EL (cell line): ENCODE measurements at places on chromosomes 6 and 20.

DNA sequence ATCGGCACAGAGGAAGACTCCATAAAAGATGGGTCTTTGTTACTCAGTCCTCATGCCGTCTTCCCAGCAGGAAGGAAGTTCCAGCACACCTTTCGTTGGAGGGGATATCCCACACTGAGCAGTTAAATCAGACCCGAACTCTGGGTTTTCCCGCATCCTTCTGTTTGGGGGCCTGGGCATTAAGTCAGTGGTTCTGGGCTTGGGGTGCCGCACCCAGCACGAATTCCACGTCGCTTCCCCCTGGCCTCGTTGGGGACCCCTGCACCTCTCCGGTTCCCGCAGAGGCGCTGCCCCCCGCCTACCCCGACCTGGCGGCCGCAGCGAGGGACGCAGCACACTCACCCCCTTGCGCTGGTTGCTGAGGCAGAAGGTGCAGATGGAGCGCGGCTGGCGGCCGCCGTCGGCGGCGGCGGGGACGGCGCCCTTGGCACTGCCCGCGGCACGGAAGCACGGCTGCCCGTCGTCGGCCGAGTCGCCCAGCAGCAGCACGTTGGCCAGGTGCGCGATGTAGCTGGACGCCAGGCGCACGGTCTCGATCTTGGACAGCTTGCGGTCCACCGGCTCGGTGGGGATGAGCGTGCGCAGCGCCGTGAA is 641 bp downstream of the TCF15 start:
- no peak for DNase-seq

GRCh38 chr6:93105017-93105416 is 314.3 kb downstream of the EPHA7 start:
- no peak for DNase-seq

DNA sequence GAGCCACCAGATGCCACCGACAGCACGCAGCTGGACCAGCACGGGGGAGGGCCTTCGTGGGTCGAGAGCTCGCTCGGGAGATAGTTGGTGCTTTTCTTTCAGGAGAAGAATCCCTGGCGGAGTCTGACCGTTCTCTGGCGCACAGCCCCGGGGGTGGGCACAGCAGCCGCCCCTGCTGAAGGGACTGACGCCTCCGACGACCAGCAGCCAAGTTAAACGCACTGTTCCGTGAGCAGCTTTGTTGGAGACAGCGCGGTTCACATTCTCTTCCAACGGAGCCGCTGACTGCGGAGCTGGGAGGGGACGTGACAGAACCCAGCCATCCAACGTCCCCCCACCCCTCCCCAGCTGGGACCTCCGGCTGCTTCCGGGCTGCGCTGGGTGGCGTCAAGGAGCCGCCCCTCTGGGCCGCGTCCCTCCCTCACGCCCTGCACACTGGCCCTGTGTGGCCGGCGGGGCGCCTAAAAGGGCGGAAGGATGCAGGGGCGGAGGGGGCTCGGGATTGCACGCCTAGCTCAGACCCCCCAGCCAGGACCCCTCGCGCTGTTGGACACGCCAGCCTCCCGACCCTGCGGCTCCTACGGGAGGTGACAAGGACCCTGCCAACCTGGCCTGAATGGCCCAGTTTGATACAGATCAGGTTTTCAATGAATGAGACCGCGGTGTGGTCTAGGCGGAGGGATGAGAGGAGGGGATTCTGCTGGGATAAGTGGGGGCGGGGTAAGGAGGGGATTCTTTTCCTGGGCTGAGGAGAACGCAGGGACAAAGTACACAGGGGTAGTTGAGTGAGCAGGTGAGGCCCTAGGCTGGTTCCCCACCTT is 36.4 kb upstream of the KHDC1 start:
- no peak for DNase-seq

DNA sequence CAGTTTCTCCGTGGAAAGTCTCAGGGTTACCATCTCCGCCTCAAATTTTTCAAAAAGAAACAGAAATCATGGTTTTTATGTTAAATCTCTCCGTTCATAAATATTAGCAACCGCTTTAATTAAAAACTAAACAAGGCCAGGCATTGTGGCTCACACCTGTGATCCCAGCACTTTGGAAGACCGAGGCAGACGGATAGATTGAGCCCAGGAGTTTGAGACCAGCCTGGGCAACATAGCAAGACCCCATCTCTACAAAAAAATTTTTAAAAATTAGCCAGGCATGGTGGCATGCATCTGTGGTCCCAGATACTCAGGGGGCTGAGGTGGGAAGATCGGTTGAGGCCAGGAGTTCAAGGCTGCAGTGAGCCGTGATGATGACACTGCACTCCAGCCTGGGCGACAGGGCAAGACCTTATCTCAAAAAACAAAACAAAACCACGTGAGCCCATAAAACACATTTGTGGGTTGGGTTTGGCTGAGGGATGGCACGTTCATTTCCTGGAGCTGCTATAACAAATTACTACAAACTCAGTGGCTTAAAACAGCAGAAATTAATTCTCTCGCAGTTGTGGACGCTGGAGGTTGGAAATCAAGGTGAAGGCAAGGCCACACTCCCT is 223.2 kb downstream of the ZNF217 start:
- DNase-seq = no peak

DNA sequence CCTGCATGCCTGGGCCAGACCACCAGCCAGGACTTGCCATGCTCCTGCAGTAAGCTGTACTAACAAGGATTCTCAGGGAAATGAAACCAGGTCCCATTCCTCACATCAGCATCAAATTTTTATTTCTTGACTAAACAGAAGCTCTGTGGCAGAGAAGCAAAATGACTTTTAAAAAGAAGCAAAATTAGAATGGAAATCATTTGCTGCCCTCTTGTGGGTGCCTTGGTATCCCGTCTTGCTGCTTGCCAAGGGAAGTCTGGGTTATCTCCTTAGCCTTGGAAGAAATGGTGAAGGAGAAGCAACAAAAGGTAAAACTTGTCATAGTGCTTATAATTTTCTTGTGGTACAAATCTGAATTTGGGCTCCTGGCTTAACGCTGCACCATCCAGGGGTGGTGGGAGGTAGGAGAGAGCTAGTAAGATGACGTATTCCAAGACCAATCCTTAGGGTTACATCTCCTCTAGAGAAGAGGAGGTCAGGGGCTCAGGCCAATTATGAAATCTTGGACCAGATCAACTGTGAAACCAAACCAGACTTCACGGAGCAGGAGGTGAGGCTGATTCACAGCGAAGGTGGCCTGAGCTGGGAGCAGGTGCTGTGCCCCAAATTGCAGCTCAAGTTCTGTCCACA is 107.5 kb downstream of the FAXC start:
- DNase-seq = peak; percentile 17

DNA sequence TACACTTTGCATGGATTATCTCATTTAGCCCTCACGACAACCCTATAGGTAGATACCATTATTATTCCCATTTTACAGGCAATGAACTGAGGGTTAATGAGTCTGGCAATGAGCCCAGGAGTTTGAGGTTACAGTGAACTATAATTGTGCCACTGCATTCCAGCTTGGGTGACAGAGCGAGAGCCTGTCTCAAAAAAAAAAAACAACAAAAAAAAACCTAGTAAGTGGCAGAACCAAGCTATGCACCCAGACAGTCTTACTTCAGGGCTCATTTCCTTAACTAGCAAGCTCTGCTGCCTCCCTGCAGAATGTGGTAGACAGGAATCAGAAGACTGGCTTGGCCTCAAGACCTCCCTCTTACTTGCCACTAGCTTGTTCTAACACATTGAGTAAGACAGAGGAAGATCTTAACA is 71.9 kb upstream of the RREB1 start:
- DNase-seq = no peak

DNA sequence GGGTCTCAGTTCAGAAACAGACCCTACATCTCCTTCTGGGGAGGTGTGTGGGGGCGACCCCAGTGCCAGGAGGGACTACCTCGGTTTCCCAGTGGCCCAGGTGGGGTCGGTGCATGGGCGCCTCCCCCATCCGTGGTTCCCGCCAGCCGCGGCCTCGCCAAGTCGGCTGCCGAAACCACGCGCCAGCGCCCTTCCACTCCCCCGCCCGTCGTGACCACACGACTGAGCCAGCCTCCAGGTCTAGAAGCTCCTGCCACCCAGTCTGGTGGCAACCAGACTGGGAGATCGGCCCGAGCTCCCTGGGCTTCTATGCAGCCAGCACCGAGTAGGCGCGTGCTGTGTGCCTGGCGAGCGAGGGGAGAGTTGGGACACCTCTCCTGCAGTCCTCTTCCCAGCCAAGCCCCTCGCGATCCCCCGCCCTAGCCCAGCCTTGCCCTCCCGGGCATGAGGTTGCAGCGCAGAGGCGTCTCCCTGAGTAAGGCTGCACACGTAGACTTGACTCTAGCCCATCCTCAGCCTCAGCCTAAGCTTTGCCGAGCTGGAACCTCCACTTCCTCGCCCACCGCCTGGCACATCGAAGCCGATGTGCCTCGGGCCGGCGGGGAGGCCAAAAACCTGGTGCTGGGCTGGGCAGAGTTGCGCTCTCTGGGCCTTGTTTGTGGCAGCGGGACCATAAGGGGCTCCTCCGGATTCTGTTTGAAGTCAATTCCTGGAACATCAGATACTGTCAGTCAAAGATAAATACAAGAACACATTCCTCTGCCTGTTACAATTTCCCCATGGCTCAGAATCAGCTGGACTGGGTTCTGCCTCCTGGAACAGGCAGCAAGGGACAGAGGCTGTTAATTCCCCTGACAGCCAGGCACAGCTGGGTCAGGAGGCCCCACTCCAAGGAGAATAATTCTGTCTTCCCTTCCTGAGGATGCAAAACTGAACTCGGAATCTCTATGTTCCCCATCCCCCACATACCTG is 1.5 kb upstream of the CPNE5 start:
- no peak for DNase-seq

DNA sequence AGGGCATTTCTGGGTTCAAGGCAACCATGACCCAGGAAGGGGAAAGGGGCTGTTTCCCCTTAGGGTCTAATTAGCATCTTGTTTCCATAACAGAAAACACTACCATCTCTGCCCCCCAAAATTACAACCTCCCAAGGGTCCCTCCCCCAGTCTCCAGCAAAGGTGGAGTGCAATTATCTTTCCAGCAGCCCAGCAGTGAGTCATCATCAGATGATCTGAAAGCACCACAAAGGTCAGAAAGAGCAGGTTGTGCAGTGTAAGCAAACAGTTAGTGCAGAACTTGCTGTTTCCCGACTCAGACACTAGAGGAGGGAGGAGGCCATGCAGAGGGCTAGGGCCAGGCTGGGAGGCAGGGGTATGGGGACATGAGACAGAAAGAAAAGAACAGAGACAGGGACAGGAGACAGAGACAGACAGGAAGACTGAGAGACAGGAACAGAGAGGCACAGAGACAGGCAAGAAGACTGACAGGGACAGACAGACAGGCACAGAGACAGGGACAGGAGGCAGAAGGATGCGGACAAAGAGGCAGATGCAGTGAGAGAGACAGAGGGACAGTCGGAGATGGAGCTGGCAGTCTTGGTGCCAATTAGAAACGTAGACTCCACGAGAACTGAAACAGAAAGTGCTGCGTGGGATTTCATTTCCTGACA is 62.5 kb downstream of the PYGB start:
- DNase-seq = peak; percentile 97

- DNase-seq = peak; percentile 61
These were observed 3.2 kb downstream of the GRIK2 start for GRCh38 chr6:101396548-101397173.

DNA sequence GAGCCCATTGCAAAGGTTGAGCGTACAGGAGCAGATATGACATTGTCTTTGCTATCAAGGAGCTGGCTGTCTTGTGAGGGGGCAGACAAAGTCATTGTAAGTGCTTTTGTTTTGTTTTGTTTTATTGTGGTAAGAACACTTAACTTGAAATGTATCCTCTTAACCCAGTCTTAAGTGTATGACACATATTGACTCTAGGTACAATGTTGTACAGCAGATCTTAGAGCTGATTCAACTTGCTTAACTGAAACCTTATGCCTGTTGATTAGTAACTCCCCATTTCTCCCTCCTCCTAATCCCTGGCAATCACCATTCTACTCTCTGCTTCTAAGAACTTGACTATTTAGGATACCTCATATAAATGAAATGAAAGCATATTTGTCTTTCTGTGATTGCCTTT is 429.0 kb downstream of the BMP2 start:
- no peak for DNase-seq

DNA sequence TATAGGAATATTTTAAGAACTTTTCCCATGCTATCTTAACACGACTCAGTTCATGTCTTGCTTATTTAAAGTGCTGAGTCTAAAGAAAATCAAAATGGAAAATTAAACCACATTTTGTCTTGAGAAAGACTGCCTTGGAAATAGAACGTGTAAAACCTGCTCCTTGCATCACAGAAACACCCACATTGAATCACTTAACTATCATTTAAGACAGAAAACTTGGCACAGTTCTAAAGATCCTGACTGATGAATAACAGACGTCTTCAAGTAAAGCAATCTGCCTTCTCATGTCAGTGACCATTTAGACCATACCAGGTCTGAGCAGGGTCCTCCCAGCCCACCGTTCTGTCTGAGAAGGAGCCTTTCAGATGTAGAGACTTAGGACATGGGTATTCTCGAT is 7.4 kb downstream of the PERP start:
- peak; percentile 43 for DNase-seq

DNA sequence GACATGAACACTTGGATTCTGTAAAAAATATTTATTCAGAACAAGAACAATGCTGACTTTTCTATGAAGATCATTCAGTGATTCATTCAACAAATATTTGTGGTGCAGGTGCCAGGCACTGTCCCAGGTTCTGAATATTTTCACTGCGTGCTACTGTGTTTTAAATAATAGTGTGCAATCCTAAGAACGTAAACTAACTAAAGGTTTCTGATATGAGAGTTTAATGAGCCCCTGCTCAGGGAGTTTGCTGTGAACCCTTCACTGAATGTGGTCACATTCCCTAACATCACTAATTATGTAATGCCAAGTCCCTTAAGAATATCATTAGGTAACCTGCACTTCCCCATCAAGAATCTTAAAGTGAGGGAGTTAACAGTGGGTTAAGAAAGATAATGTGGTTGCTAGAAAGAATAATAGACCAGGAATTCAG is 1.7 kb upstream of the TMEM170B start:
- DNase-seq = peak; percentile 50

DNA sequence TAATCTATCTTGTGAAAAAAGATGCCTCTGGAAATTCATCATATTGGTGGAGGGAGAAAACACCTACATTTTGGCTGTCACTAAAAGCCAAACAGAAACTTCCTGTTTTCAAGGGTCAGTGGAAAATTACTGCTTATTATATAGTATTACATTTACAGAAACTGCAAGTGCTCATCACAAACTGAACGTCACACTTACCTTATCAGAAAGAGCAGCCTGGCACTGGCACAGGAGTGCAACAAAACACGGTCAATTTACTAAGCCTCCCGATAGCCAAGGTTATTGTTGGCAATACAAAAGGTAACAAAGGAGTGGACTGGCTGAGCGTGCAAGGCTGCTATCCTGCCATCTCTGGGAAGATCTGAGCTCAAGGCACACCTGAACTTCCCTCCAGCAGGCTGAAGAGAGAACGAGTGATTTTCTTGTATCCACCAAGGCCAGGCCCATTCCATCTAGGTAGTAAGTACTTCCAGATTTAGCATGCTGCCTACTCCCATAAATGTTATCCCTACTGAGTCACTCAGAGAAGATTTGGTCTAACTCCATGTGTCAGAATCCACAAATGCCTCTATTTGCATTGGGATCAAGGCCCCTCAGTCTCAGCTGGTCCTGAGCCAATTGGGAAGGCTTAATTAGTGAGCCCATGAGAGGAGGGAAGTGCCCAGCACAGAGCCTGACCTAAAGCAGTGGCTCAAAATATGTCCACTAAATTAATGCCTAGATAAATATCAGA is 399.8 kb downstream of the BTBD9 start:
- DNase-seq = peak; percentile 79

- peak; percentile 0 for DNase-seq
These were observed 260.0 kb downstream of the C6orf118 start for GRCh38 chr6:165049362-165049761.
